Mesenteric fat pad (tissue), 1 donor: ENCODE measurements at places on chromosomes 4 and X. TPM values are rescaled to one million over a fixed set of nuclear protein-coding genes. Genes with fewer than 3 reads are reported as not detected.

IL2 gene
- not detected for total RNA-seq

YIPF7 gene
- not detected for total RNA-seq

ELOVL6 gene
- 6.9 TPM for total RNA-seq

OTC gene
- total RNA-seq = not detected
